ENCODE measurements at places on chromosomes 11 and 22. TPM values are rescaled to one million over a fixed set of nuclear protein-coding genes. Genes with fewer than 3 reads are reported as not detected.

DNA sequence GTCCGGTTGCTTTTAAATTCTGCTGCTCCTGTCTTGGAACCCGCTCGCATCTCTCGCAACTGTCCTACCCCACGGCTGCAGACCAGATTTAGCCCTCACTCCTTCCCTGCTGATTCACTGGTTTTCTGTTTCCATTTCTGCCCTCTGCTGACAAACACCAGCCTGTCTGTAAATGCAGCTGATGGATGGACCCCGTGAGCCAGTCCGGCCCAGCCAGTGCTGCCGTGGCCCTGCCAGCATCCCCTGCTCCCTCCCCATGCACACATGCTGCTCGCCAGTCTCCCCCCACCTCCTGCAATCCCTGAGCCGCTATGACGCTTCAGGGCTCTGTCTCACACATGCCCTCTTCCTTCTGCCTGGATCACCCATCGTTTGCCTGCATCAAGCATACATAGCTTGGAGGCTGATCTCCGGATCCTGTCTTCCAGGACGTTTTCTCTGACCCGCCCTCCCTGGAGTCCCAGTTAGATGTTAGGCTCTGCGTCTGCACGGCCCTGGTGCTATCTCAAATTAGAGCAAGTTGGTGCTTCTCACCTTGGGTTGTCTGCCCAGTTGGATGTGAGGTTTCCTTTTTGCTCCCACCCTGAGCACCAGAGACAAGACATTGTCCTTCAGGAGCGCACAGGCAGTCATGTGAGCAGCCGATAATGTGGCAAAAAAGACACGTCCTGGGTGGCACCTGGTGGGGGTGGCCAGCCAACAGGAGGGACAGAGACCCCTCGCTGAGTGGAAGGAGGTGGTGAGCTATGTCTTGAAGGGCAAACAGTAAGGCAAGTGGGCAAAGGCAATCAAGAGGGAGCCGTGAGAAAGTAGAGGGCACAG lies 4.3 kb upstream of the ACR start:
- no peak for DNase-seq

Gene MYOD1
- not detected for total RNA-seq

DNA sequence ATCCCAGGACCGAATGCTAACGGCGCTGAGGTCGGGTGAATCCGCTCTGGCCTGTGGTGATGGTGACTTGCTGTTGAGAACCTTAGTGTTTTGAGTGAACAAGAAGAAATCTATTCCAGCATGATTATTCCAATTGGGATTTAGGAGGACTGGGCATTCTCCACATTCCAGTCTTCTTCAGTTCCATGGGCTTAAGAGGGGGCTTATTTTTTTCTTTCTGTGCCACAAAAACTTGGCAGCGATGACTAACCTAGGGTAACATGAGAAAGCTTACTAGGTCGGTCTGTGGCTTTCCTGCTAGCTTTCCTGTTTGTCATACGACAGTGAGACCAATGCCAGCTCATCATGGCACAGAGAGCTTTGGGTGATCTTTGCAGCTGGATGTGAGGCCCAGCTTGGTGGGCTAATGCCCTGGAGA lies 62.9 kb upstream of the ATXN10 start:
- no peak for DNase-seq

- no peak for DNase-seq
These were observed 12.4 kb downstream of the CRY2 start for GRCh38 chr11:45859661-45860140.

- DNase-seq: no peak
These were observed at the start of gene CELSR1 for GRCh38 chr22:46537225-46537945. Gene CELSR1 (minus strand): TSS chr22:46537620. CDS start chr22:46537170, 450 bp downstream.

Gene DNAJB13
- total RNA-seq: 0.46 TPM

GRCh38 chr11:13776134-13776815 lies 107.8 kb downstream of the FAR1 start:
- DNase-seq: peak; percentile 31
